ENCODE measurements at places on chromosomes 3 and 15.

- H3K36me3 ChIP-seq: no peaks in the 10 kb centered on the region
- H3K4me3 ChIP-seq: peak within 1 kb of the TSS; percentile 15
- peaks cover 22% of the 10 kb centered on the region for H3K4me1 ChIP-seq
Measured at GRCh38 chr3:123027292-123028232, at the start of gene SEMA5B. SEMA5B (minus strand) TSS chr3:123027763; CDS start chr3:122961263, 66,500 bp downstream.

GRCh38 chr3:107670986-107671385 lies 148.2 kb downstream of the BBX start:
- no peaks in the 10 kb centered on the region for H3K4me1 ChIP-seq
- no peak overlapping the region for H3K4me3 ChIP-seq
- no peak for DNase-seq
- no peaks in the 10 kb centered on the region for H3K36me3 ChIP-seq
- no peak overlapping the region for H3K27ac ChIP-seq
- H3K27me3 ChIP-seq: no peaks in the 10 kb centered on the region

DNA sequence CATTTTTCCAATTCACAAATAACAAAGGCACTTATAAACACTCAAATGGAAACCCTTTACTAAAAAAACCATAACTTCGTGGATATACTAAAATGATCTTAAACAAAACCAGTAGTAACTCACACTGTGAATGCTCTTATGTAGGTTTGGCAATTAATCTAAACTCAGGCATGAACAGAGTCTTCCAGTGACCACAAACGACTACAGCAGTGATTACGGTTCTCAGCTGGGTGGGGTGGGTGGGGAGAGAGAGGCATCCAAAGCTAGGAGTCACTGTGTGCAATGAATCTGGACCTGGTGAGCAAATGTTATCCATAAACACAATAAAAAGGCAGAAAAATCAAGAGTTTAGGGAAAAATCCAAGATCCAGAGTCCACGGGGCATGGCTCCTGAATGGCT lies 21.3 kb downstream of the SLC12A8 start:
- DNase-seq: no peak
- no peaks in the 10 kb centered on the region for H3K36me3 ChIP-seq
- H3K27ac ChIP-seq: no peak overlapping the region
- no peaks in the 10 kb centered on the region for H3K27me3 ChIP-seq

DNA sequence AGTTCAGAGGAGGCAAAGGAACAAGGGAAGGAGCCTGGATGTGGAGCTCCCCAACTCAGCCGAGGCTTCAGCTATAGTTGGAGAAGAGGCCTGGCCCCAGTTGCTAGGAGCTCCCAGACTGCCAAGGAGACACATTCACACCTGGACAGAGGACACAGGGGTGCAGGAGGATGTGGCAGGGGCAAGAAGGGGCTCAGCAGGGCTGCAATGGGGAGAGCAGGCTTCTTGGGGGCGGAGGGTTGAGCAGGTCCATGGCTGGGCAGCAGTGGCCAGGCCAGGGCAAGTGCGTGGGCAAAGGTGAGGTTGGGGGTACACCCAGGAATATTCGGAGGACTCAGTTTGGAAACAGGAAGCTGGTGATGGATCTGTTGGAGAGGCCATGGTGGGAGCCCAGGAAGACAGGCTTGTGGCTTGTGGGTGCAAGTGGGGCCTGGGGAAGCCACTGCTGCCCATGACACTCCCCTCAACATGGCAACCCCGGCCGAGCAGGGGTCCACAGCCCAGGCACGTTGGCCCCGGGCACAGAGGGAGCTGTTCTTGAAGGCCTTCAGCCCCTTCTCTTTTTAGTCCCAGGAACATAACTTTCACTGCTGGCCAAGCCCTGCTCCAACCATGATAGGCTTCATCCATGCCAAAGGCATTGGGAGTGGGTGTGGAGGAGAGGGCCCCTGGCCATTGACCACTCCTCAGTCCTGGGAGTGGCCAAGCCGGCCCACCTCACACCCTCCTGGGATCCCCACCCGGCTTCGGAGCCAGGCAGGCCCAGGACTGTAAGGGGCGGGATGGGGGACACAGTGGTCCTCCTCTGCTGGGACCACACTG lies 33.3 kb downstream of the TSPAN3 start:
- H3K36me3 ChIP-seq: no peaks in the 10 kb centered on the region
- no peak overlapping the region for H3K27ac ChIP-seq
- no peaks in the 10 kb centered on the region for H3K4me1 ChIP-seq

- H3K27me3 ChIP-seq: no peaks in the 10 kb centered on the region
- peak overlapping the region; percentile 97 for H3K27ac ChIP-seq
- DNase-seq: no peak
Measured at GRCh38 chr15:31358163-31358562, 31.5 kb downstream of the KLF13 start.

DNA sequence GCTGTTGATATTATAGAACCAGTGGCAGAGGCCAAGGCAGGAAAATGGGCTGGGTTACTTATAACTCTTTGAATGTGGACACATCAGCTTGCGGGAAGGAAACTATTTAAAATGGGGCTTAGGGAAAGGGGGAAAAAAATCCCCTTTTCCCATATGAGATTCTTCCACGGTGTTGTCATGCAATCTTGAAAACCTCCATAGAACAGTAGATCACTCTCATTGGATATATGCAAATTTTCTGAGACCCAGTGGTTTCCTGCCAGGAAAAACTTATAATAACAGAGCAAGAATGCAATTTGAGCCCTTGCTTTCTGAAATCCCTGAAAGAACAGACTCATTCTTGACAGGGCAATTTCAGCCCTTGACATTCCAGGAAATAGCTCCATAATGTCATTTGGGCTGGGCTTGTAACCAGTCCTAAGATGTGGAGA lies 31.1 kb downstream of the TMEM212 start:
- H3K4me1 ChIP-seq: peaks cover 18% of the 10 kb centered on the region
- H3K27me3 ChIP-seq: no peaks in the 10 kb centered on the region
- DNase-seq: peak; percentile 41
- no peaks in the 10 kb centered on the region for H3K36me3 ChIP-seq
- H3K27ac ChIP-seq: peak overlapping the region; percentile 57
- no peak overlapping the region for H3K4me3 ChIP-seq

DNA sequence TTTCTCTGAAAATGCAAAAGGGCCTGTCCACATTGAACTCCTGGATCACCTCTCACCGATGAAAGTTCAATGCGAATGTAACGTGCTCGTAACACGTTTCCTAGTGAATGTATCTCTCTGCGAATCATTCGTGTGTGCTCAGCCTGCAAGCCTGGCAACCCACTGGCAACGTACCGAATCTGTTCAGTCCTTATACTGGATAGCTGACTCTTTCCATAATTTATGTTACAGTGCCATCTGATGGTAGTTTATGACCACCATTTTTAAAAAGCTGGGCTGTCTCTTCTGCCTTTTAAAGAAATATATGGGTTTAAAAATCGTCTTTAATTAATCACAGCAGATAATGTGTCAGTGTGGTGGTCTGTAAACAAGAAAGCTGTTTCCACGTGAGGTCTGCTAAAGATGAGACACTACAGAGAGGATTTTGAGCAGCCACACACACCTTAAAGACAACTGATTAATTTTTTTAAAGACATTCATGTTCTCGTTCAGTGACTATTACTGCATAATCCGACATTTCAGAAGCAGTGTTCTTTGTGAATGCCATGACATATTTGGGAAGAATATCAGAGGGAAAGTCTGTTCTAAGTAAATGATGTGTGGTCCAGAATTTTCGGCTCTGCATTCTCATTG lies 69.4 kb upstream of the FOXP1 start:
- no peaks in the 10 kb centered on the region for H3K36me3 ChIP-seq
- DNase-seq: peak; percentile 84
- no peak overlapping the region for H3K4me3 ChIP-seq
- peaks cover 18% of the 10 kb centered on the region for H3K4me1 ChIP-seq

DNA sequence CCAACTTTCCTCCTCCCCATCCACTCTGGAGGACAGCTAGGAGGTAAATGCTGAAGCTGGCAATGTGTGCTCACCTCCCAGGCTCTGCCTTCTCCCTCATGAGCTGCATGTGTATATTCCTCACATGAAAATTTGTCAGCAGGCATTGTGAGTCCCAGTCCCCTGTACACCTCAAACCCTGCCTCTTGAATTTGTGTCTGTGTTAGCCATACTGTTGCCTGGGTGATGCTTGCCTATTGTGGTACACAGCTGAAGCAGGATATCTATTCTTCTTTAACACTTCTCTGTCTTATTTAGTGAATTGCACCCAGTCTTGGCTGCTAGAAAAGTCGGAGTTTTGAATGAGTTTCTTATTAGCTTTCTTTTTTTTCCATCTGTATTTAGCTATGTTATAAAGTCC lies 586.0 kb upstream of the TGFBR2 start:
- H3K4me3 ChIP-seq: no peak overlapping the region
- H3K36me3 ChIP-seq: no peaks in the 10 kb centered on the region
- no peaks in the 10 kb centered on the region for H3K4me1 ChIP-seq
- no peak overlapping the region for H3K27ac ChIP-seq

DNA sequence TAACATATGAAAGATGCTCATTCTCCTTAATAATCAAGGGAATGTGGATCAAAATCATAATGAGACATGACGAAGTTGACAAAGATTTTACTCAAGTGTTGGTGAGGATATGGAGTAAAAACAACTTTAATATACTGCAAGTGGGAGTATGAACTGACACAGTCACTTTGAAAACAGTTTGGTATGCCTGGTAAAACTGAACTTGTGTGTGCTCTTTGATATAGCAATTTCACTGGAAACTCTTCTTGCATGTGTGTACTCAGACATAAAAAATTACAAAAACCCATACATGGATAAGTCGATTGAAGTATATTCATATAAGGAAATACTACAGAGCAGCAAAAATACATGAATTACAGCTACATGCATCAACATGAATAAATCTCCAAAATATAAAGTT lies 182.5 kb downstream of the NFKBIZ start:
- no peak for DNase-seq
- no peaks in the 10 kb centered on the region for H3K4me1 ChIP-seq
- no peak overlapping the region for H3K4me3 ChIP-seq
- no peaks in the 10 kb centered on the region for H3K36me3 ChIP-seq

- DNase-seq: no peak
- peaks cover 17% of the 10 kb centered on the region for H3K4me1 ChIP-seq
- H3K36me3 ChIP-seq: no peaks in the 10 kb centered on the region
- no peaks in the 10 kb centered on the region for H3K27me3 ChIP-seq
- H3K27ac ChIP-seq: no peak overlapping the region
- H3K4me3 ChIP-seq: no peak overlapping the region
Measured at GRCh38 chr3:65732051-65732935, 306.4 kb downstream of the MAGI1 start.

DNA sequence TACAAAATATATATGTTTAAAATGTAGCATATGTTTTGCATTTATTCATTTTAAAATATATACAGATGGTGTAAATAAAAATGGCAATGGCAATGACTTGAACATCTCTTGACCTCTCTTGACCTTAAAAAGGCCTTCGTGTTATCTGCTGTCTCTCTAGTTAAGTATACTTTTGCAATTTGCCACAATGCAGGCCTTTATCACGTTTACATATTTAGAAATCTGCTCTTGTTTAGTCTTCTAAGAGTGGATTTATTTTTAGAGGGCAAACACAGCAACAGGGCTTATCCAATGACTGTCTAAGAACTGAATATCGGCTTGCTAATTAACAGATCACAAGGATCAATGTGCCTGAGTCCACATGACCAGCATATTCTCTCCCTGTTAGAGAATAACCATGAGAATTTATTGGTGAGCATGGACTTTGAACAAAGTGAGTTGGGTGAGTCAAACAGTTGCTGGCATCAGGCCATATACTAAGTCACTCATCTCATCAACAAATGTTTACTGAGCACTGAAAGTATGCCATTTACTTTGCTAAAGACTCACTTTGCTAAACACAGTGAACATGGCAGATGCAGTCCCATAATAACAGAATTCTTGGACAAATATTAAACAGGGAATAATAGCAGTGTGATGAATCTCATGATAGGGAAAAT lies 48.2 kb downstream of the MDFIC2 start:
- no peaks in the 10 kb centered on the region for H3K27me3 ChIP-seq
- peak; percentile 53 for DNase-seq
- peak overlapping the region; percentile 46 for H3K27ac ChIP-seq
- no peak overlapping the region for H3K4me3 ChIP-seq

- no peaks in the 10 kb centered on the region for H3K27me3 ChIP-seq
- no peak overlapping the region for H3K27ac ChIP-seq
- no peaks in the 10 kb centered on the region for H3K36me3 ChIP-seq
- no peak for DNase-seq
Measured at GRCh38 chr3:164478323-164478722, 600.0 kb downstream of the SI start.

- no peak overlapping the region for H3K27ac ChIP-seq
- H3K36me3 ChIP-seq: no peaks in the 10 kb centered on the region
- H3K4me3 ChIP-seq: no peak overlapping the region
Measured at GRCh38 chr3:10725067-10725466, 91.0 kb upstream of the SLC6A11 start.

DNA sequence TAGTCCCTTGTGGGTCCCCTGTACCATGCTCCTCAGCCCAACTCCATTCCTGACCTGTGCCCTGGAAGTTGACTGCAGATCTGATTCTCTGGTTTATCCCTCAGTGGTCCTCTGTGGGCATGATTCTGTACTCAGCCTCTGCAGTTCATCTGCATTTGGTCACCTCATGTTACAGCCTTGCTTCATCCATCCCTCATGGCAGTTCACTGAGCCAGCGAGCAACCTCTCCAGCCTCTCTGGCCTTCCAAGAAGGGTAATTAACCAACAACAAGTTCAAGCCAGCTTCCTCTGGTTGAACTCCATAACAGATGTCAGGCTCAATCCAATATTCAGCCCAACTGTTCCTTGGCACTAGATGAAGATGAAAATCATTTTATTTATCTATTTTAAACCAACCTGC lies 509.5 kb downstream of the NTRK3 start:
- no peak for DNase-seq
- no peaks in the 10 kb centered on the region for H3K4me1 ChIP-seq
- no peaks in the 10 kb centered on the region for H3K36me3 ChIP-seq
- no peaks in the 10 kb centered on the region for H3K27me3 ChIP-seq
- H3K27ac ChIP-seq: no peak overlapping the region

GRCh38 chr3:94159062-94159828 lies 96.4 kb downstream of the NSUN3 start:
- no peaks in the 10 kb centered on the region for H3K36me3 ChIP-seq
- H3K27ac ChIP-seq: no peak overlapping the region
- no peaks in the 10 kb centered on the region for H3K4me1 ChIP-seq
- H3K27me3 ChIP-seq: no peaks in the 10 kb centered on the region
- H3K4me3 ChIP-seq: no peak overlapping the region
- no peak for DNase-seq

DNA sequence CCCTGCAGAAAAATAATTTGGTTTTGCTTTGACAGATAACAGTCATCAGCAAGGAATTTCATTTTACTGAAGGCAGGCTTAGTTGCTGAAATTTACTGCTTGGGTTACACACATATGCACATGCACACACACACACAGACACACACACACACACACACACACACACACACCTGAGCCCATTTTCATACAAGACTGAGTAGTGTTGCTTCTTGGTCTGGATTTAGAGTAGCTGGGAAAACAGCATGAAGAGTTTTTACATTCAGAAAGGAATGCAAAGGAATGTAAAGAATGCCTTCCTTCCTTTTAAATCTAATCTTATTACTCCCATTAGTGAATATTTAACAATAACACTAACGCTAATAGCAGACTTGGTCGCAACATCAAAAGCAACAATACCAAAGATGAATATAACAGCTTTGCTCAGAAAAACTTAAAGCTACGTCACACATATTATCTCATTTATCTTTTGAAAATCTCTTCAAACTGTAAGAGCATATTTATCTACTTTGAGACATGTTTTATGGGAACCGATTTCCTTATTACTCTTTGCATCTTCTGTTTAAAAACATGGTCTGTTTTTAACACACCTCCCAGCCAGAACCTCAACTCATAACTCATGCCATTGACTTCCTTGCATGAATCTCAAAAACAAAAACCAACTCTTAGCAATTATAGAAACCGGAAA lies 32.5 kb downstream of the RFTN1 start:
- no peak overlapping the region for H3K27ac ChIP-seq
- no peaks in the 10 kb centered on the region for H3K36me3 ChIP-seq
- DNase-seq: no peak
- no peaks in the 10 kb centered on the region for H3K27me3 ChIP-seq
